ENCODE measurements at places on chromosomes 16 and 17.

DNA sequence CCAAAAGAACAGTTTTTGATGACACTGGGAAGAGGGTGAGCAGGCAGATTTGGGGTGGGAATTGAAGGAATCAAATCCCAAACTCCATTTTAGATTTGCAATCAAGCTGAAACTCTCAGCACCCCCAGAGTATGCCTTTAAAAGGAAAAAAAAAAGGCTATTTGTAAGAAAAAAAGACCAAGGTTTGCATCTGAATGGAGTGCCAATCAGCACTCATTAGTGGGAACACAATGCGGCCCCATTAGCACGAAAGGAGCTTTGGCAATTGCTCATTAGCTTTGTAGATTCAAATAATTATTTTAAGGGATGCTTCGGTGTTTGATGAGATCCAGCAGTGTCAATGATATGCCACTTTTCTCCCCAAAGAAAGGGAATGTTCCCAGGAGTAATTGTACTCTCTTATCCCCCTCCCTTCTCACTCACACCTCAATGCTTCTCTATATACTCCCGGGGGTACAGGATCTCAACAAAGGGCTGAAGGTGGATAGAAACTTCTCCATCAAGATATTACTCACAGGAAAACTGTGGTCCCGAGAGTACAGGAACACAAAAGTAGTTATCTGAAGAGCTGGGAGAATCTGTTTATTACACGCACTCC, 32.2 kb downstream of the CHP2 start:
- DNase-seq, result no peak

GRCh38 chr17:59641799-59642484, 22.2 kb downstream of the CLTC start:
- no peak for DNase-seq

DNA sequence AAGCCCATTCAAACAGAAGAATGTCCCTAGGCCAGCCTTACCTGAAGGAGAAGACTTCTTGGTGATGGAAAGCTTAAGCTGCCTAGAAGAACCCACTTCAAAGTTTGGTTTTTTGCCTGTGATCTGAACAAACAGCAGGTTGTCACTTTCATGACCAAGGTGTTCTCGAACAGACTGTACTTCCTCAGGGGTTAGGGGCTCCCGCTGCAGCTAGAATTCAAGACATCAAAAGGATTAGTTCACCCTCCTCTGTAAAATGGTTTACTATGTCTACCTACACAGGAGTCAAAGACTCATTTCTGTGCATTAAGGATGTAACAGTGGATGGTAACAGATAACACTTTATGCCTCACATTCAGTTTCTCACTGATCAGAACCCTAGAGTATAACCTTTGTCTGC, 13.2 kb downstream of the CIAPIN1 start:
- no peak for DNase-seq

- DNase-seq, result no peak
These were observed 502 bp downstream of the FAAP100 start for GRCh38 chr17:81551458-81552243.

GRCh38 chr17:31373150-31374093, 18.1 kb upstream of the RAB11FIP4 start:
- DNase-seq, result peak; percentile 33

DNA sequence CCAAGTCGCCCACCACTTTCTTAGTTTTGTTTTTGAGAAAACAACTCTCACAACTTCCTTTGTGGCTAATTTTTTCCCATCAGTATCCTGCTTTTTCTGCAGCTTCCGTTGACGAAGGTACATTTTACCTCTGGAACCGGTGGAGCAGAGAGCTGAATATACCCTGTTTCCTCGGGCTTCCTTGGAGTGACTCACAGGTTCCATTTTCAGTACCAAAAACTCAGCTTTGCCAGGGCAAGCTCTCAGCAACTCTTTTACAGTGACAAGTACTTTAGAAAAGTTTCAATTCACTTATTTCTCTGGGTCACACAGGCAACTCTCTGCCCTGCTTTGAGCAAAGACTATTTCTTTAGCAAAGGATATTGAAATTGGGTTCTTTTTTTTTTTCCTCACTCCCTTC, 318.9 kb downstream of the SNX29 start:
- DNase-seq, result no peak

DNA sequence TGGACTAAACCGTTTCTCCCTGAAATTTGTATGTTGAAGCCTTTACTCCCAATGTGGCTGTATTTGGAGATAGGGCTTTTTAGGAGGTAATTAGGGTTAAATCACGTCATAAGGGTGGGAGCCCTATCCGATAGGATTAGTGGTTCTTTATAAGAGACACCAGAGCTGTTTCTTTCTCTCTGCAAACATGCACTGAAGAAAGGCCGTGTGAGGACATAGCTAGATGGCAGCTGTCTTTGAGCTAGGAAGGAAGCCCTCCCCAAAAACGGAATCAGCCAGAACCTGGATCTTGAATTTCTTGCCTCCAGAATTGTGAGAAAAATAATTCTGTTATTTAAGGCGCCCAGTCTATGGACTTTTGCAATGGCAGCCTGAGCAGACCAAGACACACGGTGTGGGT, 14.1 kb downstream of the ODF4 start:
- no peak for DNase-seq

DNA sequence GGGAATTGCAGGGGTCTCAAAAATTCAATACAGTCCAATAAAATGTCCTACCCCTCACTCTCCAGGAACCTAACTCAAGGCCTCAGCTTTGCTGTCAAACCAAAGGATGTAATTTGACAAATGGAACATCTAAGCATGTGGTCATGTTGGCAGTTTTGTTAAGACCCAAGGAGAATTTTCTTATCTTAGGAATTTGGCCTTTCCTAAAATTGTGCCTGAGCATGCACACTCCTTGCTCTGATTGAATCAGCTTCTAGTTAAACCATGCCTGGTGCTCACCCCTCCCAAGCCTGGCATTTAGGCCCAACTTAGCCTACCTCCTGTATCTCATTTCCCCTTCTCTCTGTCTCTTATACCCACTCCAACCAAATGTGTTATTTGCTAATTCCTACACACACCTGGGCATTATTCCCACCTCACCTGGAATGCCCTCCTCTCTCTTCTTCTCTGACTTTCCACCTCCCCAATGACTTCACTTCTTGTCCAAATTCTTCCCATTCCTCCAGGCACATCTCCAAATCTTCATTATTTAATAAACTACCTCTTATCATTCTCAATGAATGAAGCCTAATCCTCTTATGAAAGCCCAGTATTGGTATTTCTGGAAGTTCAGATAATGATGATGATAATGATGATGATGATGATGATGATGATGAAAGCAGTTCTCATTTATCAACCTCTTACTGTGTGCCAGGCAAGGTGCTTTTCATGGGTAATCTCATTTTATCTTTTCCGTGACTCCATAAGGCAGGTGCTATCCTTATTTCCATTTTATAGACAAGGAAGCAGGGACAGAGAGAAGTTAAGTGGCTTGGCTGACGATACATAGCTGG, 178.0 kb upstream of the IRX6 start:
- DNase-seq, result no peak

- no peak for DNase-seq
These were observed 9.0 kb downstream of the NAT9 start for GRCh38 chr17:74767111-74767516.

DNA sequence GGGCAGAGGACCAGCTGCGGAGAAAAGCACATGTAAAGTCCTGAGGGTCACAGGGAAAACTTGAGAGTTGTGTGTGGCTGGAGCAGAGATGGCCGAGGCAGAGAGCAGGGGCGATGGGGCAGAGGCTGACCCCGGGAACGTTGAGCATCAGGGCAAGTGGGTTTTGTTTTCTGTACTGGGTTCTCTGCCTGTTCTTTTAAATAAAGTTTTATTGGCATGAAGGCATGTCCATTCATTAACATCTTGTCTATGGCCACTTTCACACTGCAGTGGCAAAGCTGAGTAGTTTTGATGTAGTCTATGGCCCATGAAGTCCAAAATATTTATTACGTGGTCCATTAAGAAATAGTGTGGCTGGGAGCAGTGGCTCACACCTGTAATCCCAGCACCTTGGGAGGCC, 64.4 kb downstream of the ABCC1 start:
- no peak for DNase-seq

GRCh38 chr17:48270899-48271298, 159.1 kb downstream of the SKAP1 start:
- no peak for DNase-seq

GRCh38 chr16:81148277-81148676, 52.1 kb upstream of the GCSH start:
- DNase-seq, result no peak

DNA sequence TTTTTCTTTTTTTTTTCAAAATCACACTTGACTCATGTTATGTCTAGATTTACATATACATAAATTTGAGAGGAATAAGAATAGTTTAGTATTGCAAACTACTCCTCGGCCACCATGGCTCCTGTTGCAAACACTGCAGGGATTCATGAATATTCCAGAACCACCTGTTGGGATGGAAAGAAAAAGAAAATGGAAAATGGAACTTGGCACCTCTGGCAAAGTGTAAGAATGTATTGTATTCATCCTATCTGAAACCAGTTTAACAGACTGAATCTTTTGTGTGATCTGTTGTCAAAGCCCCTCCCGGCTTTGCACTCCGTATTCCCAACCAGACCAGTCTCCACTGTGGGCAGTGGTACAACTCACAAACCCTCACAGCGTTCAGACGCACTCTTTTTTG, 124.4 kb downstream of the SPECC1 start:
- DNase-seq, result no peak

DNA sequence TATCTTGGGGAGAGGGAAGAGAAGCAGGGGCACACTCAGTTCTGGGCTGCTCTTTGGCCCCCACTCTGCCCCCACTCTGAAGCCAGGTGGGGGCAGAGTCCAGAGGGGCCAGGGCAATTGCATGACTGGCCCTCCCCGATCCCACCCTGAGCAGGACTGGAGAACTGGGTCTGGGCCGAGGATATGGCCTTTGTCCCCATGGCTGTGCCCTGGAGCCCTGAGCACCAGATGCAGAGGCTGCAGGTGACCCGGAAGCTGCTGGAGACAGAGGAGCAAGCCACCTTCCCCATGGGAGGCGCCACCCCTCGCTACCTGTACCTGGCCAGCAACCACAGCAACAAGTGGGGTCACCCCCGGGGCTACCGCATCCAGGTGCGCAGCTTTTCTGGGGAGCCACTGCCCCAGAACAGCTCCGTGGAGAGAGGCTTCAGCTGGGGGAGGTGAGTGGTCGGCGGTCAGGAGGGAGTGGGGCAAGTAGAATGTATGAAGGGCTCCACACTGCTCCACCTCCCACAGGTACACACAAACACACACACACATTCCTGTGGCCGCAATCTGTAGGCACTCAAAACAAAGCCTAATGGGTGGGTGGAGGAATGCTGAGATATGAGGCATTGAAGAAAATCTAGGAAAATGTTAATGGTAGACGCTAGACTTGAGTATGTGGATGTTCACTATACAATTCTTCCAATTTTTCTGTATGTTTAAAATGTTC, 21.4 kb downstream of the AOC3 start:
- DNase-seq, result no peak

All from muscle of back (tissue), 13 donors.